ENCODE measurements at places on chromosomes 5 and 9.

DNA sequence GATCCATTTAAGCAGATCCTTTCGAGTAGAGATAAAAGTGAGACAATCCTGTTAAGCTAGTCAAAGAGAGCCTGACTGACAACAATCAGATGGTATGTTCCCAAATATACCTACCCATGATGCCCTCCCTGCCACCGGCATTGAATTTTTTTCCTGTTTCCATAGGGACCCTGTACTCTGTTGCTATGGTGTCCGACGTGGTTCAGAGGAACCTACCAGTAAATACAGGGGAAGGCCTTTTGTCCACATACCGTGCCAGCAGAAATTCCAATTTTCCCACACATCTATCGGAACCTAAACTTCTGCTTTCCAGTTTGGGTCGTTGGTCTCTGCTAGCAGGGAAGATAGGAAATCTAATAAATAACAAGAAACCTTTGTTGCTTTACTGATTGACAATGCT is 64.7 kb downstream of the MEGF10 start:
- no peak for DNase-seq

DNA sequence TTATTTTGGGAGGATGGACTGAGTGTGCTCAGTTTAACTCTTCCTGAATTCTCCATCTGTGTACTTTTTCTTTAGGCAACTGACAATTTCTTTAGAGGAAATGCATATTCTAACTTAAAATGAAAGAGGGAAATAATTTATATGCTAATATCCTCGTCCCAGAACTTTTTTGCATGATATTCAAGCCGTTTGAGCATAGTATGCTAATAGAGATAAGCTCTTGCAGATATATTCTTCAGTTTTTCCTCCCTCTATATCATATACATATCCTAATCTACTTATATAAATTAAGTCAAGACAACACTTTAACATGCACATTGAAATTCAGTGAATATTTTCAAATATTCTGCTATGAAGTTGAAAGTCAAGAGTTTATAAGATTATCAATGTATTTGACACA is 84.7 kb downstream of the YTHDC2 start:
- DNase-seq = no peak

DNA sequence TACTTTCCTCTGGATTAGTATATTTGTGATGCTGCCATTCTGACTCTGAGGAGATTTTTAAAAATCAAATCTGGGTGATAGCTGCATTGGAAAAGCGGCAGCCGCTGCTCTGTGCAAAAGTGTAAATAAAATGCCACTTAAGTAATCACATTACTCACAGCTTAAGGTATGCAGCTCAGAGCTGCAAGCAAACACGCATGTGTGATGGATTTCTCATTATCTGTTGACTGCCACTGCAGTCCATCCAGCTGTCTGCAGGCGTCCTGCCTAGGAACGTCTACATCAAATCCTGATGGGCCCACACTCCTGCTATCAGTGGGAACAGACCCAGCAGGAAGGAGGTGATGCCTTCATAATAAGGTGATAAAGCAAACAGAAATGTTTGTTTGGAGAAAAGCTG is 216.9 kb downstream of the SPOCK1 start:
- no peak for DNase-seq

DNA sequence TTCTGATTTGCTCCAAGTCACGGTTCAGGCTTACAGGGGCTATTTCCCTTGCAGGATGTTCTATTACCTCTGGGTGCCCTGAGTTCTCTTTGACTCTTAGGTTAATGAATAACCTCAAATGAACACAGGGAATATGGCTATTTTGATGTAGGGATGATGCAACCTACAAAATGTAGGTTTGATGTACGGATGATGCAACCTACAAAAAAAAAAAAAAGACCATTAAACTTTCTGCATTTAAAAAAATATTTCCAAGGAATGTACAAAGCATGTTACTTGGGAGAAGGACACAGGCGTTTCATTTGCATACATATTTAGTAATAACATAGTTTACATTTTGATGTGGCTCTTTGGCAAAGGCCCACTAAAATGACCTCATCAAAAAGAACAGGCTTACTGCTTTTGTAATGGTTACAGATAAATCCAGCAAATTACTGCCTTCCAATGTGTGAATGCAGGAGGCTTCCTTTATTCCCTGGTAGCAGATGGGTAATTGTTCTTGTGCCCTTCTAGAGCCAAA is 36.3 kb downstream of the ZNF474 start:
- DNase-seq = no peak

DNA sequence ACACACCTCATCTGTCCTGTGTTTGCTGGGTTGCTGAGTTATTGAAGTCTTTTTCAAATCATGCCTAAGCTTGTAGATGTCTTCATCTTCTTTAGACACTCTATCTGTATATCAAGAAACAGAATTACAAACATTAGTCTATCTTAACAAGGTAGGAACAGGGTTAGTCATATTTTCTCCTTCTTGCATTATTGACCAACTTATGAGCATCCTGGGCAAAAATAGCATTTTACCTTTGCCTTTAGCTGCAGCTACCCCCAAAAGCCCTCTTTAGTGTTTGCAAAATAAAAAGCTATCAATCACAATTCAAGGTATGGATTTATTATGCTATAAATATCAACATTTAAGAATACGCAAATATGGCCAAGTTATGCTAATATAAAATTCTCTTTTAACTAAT is 3.4 kb downstream of the PLK2 start:
- no peak for DNase-seq

DNA sequence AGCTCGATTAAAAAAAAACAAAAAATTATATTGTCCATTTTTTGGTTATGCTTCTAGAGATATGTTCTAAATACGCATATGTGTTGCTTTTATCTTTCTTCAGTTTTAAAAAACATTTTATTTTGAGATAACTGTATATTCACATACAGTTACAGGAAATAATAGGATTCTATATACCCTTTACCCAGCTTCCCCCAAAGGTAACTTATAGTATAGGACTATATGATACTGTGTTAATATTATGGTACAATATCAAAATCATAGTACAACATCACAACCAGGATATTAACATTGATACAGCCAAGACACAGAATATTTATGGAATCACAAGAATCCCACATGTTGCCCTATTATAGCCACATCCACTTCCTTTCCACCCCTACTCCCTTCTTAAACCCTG is 9.5 kb upstream of the MACIR start:
- no peak for DNase-seq

GRCh38 chr5:181182651-181183050 is 22.3 kb downstream of the TRIM7 start:
- no peak for DNase-seq

DNA sequence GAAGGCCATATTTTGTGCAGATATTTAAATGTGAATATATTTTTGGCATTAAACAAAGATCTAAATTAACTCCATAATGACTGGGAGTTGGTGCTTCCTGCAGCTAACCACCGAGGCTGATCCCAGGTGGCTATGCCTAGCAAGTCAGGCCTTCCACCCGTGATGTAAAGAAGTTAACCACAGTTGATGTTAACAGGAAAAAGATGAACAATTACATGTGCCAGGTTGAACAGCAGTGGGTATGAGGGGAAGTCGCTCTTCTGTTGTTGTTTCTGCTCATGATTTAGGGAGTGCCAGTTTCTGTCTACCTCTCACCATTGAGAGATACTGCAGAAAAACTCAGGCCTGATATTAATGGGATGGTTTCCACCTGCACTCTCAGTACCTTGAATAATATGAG is 334.3 kb downstream of the EBF1 start:
- DNase-seq = no peak

GRCh38 chr9:137982200-137982599 is 104.6 kb downstream of the CACNA1B start:
- DNase-seq = no peak

DNA sequence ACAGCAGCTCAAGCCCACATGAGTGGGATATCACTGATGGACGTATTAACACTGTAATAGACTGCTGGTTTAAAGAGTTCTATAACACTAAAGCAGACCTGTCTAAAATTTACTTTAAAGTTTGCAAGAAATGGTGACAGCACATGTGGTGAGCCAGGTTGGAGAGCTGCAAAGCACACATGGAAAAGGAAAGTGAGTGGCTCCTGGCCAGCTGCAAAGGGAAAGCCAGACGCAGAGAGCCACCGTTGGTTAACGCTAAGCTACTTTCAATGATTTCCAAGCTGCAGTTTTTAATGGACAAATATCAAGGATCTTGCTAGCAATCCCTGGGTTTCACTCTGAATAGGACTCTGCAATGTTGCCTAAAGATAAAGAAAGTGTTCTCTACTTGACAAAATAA is 89.9 kb downstream of the CTNND2 start:
- no peak for DNase-seq

DNA sequence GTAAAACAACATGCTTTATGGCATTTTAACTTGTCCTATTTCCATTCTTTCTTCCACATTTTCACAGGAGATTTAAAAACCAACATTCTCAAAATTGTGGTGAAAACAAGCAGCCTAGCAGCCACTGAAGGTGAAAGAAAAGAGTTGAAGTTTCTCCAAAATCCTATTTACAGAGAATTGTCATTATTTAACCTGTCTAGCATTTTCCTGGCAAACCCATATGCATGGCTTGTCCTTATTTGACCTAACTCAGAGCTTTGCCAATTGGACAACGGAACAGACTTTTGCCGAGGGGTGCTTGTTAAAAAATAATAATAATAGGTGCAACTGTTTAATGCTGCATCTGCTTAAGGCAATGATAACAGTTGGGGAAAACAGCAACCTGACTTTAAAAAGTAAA is 80.4 kb upstream of the PCSK5 start:
- no peak for DNase-seq

DNA sequence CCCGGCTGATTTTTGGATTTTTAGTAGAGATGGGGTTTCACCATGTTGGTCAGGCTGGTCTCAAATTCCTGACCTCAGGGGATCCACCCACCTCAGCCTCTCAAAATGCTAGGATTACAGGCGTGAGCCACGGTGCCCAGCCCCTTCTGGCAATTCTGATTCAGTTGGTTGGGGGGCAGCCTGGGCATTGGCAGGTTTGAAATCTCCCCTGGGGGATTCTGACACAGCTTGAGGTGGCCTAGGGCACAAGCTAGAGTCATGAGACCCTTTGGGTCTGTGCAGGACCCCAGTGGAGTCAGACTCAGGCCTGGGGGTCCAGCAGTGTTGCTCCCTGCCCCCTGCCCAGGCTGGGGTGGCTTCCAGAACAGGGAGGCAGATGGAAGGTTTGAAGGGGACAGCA is 239.8 kb downstream of the PBX3 start:
- no peak for DNase-seq

DNA sequence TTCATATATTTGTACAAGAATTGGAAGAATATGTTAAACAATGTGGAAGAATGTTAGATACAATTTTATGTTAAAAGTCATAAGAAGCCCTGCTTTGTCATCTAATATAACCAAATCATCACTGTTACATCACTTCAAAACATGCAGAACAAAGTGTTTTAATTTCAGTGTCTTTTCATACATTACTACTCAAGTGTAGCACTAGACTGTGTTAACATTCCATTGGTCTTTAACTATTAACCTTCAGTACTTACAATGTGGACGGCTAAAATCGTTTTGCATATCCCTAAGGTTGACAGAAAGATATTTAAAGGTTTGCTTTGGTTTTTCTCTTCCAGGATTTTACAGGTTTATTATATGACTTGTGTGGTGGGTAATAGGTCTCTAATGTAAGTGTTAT is 50.9 kb downstream of the VCAN start:
- no peak for DNase-seq

DNA sequence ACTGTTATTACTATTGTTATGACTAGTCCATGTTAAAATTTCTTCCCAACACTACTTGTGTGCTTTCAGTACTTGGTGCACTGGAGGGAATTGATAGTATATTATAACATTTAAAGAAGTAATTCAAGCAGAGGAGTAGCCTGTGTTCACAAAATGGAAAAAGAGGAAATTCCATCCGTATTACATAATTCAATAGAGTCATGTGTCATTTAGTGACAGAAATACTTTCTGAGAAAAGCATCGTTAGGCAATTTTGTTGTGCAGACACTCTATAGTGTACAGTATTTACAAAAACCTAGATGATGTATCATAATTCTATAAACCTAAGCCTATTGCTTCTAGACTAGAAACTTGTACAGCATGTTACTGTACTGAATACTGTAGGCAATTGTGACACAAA is 78.3 kb upstream of the PCSK5 start:
- DNase-seq = no peak

DNA sequence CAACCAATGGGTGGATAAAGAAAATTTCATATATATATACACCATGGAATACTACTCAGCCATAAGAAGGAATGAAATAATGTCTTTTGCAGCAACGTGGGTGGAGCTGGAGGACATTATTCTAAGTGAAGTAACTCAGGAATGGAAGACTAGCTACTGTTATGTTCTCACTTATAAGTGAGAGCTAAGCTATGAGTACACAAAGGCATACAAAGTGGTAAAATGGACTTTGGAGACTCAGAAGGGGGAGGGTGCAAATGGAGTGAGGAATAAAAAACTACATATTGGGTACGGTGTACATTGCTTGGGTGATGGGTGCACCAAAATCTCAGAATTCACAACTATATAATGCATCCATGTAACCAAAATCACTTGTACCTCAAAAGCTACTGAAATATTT is 67.2 kb upstream of the RUSC2 start:
- no peak for DNase-seq

GRCh38 chr9:21991072-21991959 is 2.9 kb downstream of the CDKN2A start:
- DNase-seq = no peak

DNA sequence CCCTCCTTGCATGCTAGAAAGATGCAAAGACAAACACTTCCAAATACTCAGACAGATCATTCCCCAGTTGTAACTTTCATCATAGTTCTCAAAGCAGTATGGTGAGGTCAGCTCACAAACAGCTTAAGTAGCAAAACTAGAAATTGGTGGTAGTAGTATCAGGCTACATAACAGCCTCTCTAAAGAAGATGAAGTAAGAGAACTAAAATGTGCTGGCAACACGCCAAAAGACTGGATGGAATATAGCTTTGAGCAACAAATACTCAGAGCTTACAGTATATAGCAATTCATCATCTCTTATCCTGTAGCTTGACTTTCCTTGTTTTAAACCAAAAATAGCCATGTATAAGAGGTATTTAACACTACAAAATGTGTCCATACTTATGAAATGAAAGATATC is 7.5 kb downstream of the PFDN1 start:
- DNase-seq = no peak

DNA sequence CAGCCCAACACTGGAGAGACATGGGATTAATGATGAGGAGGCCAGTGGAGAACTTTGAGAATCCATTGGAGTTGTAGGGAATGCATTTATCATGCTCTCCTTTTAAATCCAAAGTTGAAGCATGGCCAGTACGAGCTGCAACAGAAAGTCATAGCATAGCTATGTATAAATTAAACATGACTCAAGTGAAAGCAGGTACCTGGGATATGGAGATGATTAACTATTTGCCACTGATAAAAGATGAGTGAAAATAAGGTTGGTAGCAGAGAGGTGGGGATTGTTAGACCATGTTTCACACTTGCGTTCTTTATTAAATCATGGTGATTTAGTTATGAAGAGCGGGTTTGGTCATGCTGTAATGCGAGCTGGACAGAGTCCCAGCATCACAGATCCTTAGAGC is 189.6 kb downstream of the ARHGEF28 start:
- no peak for DNase-seq

GRCh38 chr5:107485184-107485583 is 185.6 kb downstream of the EFNA5 start:
- DNase-seq = no peak

GRCh38 chr5:54785729-54786591 is 199.4 kb downstream of the ESM1 start:
- DNase-seq = no peak

Measured in stimulated activated CD8-positive, alpha-beta memory T cell treated with anti-CD3 and anti-CD28 coated beads, Interleukin-4, amount 100 ng/mL, for 4 hours (primary cell).